ENCODE measurements at places on chromosomes 16 and 17.

DNA sequence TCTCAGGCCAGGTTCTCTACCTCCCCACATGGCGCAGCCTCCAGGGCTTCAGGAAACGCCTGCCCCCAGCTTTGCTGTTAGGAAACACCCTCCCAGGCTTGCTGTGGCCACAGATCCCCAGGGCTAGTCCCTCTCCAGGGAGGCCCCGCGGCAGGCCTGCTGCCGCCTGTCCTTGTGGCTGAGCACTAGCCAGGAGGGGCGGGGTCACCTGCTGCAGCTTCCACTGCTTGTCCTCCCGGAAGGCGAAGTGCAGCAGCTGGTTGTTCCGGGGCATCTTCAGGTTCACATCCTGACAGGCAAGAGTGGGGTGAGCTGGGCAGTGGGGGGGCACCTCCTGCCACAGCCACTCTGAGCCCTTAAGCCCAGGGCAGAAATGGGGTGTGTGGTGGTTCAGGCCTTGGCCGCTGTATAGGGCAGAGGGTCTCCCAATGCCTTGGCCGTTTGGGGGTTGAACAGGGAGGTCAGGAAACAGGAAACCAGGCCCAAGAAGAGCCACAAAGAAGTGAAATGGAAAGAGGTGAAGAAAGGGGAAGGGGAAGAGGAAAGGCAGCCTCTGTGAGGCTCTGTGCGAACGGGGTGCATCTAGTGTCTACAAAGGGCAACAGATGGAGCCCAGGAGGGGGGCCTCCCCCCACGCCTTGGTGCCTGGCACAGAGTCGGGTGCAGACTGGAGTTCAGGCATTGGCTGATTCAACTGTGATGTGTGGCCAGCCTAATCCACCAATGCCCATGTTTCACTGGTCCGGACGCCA, 2.0 kb downstream of the ROGDI start:
- DNase-seq, result peak; percentile 7

- no peak for DNase-seq
Measured at GRCh38 chr16:2483939-2484897, 9.3 kb downstream of the TBC1D24 start.

DNA sequence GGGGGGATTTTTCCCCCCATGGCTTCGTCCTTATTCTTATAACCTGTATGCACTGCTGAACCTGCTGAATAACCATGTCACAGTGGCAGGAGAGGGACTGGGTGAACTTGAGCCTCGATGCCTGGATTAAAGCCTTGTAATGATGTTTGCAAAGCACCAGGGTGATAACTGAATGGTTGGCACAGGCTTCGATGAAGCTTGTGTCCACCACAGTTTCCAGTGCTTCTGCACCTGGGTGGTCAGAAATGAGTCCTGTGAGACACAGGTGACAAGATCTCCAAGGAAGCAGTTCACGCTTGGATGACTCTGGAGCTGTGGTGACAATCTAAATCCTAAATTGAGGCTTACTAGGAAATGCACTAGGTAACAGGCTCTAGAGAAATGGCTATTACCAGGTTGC, 729.3 kb downstream of the MAF start:
- DNase-seq, result peak; percentile 60

- DNase-seq, result no peak
Measured at GRCh38 chr17:72699545-72699944, 392.9 kb downstream of the SLC39A11 start.

GRCh38 chr17:69864462-69864861, 210.6 kb upstream of the KCNJ16 start:
- DNase-seq, result no peak

- no peak for DNase-seq
Measured at GRCh38 chr16:64397945-64398508, 723.8 kb downstream of the CDH11 start.

DNA sequence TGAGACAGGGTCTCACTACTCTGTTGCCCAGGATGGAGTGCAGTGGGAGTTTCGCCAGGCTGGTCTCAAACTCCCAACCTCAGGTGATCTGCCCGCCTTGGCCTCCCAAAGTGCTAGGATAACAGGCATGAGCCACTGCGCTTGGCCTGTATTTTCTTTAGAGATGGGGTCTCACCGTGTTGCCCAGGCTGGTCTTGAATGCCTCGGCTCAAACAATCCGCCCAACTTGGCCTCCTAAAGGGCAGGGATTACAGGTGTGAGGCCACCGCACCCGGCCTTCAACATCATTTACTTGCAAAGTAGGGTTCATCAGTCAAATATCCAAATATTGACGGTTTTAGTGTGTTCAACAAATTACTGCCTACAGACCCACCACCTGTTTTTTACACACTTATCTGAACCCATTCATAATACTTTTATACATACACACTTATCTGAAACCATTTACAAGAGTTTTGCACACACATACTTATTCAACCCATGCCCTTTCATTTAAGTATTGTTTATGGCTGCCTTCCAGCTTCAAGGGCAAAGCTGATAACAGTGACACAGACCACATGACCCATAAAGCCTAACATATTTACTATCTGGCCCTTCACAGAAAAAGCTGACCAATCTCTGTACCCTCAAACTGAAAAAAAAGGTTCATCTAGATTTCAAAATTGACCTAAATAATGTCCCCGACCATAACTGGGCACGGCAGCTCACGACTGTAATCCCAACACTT, 11.9 kb downstream of the TMEM170A start:
- no peak for DNase-seq

GRCh38 chr17:7309628-7310027, 2.2 kb downstream of the EIF5A start:
- no peak for DNase-seq

DNA sequence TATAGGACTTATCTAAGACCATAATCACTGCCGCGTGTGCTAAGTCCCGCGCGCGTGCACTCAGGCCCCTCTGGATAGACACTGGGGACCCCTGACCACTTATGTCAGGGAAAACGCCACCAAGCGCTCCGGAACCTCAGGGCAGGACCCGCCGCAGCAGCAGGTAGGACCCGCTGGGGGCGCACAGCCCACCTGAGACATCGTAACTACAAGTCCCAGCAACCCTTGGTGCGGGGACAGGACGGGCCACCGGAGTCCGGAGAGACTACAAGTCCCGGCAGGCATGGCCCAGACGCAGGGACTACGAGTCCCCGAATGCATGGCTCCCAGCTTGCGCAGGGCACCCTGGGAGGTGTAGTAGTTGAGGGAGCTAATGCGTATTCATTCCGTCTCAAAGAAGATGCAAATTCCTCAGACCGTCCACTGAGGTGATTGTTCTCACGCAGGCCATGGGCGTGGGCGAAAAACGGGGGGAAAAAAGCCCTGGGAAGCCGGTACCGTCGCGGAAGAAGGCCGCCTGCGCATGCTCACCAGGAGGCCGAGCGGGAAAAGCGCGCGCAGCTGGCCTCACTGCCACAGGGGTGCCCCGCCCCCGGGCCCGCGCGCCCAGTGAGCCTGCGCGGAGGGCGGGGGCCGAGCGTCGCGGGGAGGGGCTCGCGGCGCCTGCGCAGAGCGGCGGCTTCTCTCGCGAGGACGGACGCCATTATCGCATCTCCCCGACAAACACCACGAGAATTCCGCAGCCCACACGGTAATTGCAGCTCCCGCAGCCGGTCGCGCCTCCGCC, at the start of gene BANP:
TSS of gene BANP (plus strand) at position 670 of the 787 bp plus-strand sequence. CDS start 23,682 bp downstream, outside the sequence.
- DNase-seq, result peak; percentile 67

GRCh38 chr16:23452221-23452571, 793 bp downstream of the COG7 start:
- DNase-seq, result no peak

GRCh38 chr16:67271446-67271845, 7.9 kb upstream of the PLEKHG4 start:
- no peak for DNase-seq
